ENCODE measurements at places on chromosomes 5 and 9.

DNA sequence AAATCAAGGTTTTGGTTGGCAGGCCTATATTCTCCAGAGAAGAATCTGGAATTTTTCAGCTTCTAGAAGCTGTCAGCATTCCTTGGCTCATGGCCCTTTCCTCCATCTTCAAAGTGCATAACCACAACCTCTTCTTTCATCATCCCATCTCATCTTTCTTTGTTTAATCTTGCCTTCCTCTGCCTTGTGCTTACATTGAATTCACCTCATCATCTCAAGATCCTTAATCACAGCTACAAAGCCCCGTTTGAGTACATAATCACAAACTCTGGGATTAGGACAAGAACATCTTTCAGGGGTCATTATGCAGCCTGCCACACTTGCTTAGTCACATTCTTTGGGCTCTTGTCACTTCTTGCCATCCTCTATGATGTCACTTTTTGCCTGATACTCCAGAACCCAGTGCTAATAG, 130.3 kb downstream of the FOXD1 start:
- DNase-seq, result no peak

GRCh38 chr5:132075719-132076077, 2.1 kb downstream of the CSF2 start:
- DNase-seq, result no peak

DNA sequence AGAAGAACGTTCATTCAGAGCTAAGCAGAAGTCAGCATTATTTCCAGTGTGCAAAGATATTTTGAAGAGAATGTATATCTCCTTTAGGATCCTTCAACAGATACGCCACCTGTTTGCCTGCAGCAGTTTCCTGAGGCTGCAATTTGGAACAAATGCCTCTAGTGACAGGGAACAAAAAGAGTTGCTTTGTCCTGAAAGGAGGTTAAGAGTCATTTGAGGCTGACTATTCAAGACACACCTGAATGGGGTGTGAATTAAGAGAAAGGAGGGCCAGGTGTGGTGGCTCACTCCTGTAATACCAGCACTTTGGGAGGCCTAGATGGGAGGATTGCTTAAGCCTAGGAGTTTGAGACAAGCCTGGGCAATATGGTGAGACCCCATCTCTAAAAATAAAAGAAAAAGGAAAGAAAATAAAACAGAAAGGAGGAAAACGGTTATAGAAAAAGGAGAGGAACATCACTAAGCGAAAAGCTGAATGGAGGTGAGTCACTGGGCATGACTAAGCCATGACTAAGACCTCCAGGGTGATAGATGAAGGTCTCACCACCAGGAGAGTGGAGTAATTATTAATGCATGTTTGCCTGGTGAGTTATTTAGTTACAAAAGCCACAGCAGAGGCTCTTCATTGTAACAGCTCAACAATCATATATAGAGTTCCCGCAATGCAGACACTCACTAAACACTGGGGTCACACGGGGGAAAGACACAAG, 255.2 kb upstream of the TNC start:
- peak; percentile 95 for DNase-seq

DNA sequence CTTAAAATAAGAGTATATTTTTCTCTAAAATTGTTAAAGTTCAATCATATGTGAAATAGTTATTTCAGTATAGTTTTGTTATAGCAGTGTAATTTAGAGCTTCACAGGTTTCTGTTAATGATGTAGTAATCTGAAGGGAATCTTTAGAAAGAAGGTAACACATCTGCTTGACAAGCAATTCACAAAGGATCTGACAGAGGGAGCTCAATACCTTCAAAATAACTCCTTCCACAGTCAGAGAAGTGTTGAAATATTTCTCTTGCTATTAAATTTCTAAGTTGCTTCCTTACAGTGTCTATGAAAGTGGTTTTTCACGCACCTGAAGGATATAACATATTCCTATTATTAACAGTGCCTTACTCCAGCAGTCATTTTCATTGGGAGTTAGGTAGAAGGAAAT, 44.9 kb downstream of the SLC25A51 start:
- DNase-seq, result peak; percentile 56

DNA sequence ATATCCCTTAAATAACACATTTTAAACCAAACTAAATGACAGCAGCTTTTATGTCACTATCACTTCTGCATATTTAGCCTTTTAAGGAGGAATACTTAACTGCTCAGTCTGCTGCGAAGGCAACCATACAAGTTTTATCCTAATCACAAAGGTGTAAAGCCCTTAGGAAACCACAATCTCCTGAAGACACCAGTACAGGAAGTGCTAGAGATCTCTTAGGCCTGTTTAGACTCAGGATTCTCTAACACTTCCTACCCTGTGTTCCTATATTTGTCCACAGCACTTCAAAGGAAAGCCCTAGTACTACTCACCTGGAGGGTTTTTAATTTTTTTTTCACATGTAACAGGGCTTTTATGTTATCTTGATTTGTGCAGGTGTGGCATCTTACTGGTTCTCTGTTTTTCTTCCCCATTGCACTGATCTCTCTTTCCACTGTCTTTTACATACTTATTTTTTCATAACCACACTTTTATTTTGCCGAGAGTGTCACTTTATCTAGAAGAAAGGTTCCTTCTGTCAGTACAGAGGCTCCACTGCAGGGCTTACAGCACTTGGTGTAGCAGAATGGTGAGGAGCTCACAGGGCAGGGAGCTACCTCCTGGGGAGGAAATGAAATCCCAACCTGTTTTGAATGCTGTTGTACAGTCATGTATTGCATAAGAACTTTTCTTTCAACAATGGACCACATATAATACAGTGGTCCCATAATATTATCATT, 1060.6 kb upstream of the ACO1 start:
- DNase-seq, result no peak

DNA sequence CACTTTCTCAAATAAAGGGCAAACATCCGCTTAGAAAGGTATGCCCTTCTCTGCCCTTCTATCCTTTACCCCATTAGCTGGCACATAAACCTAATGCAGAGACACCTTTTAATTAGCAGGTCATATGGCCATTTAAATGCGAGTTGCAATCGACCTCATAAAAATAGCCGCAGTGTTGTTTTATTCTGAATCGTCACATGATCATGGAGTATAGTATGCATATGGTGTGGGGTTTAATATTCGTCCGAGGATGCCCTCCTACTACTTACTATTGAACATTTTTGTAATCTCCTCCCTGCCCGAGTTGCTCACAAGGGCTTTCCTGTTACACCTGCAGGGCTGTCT, 72.0 kb downstream of the PIK3R1 start:
- DNase-seq, result no peak

- DNase-seq, result no peak
Observed at GRCh38 chr9:12054235-12054634, 639.0 kb upstream of the TYRP1 start.
